ENCODE measurements at places on chromosomes 13 and 19.

DNA sequence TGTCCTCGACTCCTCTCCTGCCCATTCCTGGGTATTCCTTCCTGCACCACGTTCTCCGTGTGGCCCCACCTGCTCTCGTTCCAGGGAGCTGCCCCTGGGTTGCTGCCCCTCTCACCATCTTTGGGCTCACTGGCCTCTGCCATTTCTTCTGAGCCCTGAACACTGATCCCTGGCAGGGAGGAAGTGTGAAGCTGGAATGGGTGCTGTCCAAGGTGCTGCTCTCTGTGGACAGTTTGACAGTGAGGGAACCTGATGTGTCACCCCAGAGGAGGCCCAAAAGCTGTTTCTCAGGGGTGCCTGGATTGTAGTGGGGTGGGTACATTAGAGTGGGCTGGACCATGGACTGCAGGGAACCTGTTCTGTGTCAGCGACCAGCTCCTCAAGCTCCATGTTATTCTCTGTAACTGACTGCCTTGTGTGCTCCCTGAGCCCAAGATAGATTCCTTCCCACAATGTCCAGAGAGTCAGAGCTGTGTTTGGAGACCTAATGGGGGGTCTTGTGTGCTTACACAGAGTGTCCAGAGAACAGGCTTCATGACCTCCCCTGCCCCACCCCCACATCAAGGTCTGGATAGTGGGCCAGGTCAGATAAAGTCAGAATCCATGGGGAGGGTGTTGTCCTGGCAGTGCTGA lies 7.2 kb upstream of the CEACAM8 start:
- no peak for DNase-seq

DNA sequence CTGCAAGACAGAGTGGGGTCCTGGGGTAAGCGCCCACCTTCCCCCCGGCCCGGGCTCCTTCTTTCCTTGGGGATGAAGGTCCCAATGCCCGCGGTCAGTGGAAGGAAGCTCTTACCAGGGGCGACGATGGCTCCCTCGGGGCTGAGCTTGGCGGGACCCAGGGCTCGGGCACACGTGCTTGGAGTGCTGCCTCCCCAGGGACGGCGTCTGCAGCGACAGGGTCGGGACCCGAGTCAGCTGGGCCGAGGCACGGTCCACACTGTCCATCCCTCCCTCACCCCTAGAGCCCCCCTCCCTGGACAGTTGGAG lies 3.5 kb downstream of the JSRP1 start:
- no peak for DNase-seq

- DNase-seq: no peak
Measured at GRCh38 chr13:113672002-113672651, 5.1 kb downstream of the GRK1 start.

DNA sequence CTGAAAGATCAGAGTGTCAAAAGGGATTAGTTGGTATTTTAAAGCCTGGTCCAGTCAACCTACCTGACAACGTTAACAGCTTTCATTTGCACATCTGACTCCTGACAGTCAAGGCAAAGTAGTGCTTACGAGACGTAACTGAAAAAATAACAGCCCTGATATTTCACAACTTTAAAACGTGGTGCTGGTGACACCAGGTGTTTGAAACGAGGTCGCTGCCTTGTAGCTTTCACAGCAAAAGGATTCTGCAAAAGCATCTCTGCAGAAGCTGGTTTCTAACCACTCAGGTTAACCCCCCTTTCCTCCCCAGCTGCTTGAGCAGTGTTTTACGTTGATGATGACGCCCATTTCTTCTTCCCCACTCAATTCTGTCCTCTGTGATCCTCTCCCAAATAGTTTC lies 23.3 kb downstream of the GGACT start:
- DNase-seq: no peak

DNA sequence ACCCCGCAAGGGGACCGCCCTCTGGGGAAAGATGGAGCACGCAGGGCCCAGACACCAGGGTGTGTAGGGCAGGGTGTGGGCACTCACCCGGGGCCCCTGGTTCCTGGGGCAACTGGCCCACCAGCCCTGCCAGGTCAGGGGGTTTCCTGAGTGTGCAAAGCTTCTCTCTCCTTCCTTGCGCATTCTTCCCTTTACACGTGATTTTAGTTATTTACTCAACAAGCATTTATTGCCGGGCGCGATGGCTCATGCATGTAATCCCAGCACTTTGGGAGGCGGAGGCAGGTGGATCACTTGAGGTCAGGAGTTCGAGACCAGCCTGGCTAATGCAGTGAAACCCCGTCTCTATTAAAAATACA lies 20.4 kb downstream of the PRR36 start:
- no peak for DNase-seq

All from amygdala (tissue), 56 donors.